Activated T-cell treated with anti-CD3 and anti-CD28 coated beads, Interleukin-2, amount 50 U/mL, for 72 hours (primary cell): ENCODE measurements at places on chromosomes 13 and 19. TPM values are rescaled to one million over a fixed set of nuclear protein-coding genes. Genes with fewer than 3 reads are reported as not detected.

DNA sequence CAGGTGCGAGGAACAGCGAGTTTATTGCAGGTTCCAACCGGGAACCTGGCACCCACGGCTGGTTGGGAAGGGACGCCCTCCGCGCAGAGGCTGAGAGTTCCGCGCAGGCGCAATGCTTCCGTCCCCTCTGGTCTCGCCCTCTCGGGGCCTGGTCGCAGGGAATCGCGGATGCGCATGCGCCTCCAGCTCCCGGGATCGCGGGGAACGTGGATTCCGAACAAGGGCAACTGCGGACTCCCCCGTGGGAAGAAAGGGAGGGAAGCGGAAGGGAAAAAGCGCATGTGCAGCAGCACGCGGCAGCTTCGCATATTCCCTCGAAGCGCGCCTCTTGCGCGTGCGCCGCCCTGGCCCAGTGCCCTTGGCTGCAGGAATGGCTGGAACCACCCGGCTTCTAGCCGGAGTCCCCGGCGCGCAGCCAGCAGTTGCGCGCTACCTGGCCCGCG, 1.1 kb downstream of the TSSK6 start:
- DNase-seq: no peak

- DNase-seq: no peak
Observed at GRCh38 chr19:55276720-55277430, 3.0 kb downstream of the HSPBP1 start.

DNA sequence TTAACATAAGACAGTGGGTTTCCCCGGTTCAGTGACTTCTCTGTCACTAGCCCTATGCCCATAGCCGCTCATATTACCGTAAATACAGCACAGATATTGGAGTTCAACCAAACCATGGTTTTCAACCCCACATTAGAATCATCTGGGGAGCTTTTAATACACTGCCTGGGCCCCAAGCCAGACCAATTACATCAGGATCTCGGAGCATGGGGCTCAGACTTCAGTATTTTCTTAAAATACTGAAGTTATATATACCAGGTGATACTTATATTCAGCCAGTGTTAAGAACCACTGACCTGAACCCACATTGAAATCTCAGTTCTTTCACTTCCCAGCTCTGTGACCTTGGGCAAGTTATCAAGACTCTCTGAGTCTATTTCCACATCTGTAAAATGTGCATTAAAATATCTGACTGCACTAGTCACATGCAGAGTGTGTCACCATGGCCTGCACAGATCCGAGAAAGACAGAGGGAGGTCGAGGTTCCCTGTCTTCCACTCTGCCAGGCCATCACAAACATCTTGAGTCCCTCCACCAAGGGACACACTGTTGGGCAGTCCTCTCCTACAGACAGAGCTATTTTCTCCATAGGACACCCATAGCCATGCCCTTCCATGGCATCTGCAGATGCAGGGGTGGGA, 32.2 kb upstream of the IPO5 start:
- DNase-seq: no peak

- no peak for DNase-seq
Observed at GRCh38 chr19:33440682-33441081, 67.2 kb downstream of the CEBPG start.

GRCh38 chr13:113137691-113138298, 15.2 kb downstream of the F10 start:
- DNase-seq: no peak

- no peak for DNase-seq
Observed at GRCh38 chr13:98632961-98633360, 56.1 kb upstream of the STK24 start.

NBEA gene
- total RNA-seq: 1.2 TPM

- no peak for DNase-seq
Observed at GRCh38 chr13:110479215-110479545, 82.3 kb downstream of the RAB20 start.
